Stimulated activated CD4-positive, alpha-beta T cell treated with anti-CD3 and anti-CD28 coated beads, Interleukin-12 subunit alpha, Interleukin-12 subunit beta, amount 100 ng/mL, for 24 hours (primary cell): ENCODE measurements at places on chromosomes 1 and 21.

DNA sequence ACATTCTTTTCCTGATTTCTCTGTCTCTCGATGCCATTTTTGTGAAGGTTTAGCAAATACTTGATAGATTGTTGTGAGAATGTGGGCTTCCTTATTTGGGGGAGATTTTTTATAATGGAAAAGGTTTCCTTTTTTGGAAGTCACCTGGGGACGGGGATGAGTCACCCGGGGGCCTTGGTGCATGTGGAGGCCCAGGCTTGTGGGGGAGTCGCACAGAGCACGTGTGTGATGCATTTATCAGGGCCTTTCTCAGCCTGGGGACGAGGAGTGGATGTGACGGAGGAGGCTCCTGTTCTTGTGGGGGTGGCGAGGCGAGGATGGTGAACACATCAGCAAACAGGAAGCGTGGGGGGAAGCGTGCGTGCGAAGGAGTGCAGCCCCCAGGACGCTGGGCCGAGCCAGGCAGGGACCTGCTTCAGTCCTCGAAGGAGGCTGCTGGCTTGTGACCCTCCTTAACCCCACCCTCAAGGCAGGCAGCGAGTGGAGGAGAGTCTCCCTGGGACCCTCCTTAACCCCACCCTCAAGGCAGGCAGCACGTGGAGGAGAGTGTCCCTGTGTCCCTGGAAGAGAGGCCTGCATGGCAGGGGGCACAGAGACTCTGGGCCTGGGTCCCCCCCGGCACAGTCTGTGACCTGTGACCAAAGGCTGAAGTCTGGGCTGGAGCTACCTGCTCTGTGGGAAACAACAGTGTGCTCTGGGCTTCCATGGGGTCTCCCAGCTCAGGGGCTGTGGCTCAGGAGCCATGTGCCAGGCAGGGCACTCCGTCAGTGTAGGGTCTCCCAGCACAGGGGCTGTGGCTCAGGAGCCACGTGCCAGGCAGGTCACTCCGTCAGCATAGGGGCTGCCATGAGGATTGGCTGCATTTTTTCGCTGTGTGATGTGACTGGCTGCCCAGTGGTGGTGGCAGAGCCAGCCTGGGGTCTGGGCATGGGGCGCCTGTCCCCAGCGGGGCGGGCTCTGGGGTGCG lies 57.2 kb downstream of the AGPAT3 start:
- DNase-seq, result peak; percentile 21

DNA sequence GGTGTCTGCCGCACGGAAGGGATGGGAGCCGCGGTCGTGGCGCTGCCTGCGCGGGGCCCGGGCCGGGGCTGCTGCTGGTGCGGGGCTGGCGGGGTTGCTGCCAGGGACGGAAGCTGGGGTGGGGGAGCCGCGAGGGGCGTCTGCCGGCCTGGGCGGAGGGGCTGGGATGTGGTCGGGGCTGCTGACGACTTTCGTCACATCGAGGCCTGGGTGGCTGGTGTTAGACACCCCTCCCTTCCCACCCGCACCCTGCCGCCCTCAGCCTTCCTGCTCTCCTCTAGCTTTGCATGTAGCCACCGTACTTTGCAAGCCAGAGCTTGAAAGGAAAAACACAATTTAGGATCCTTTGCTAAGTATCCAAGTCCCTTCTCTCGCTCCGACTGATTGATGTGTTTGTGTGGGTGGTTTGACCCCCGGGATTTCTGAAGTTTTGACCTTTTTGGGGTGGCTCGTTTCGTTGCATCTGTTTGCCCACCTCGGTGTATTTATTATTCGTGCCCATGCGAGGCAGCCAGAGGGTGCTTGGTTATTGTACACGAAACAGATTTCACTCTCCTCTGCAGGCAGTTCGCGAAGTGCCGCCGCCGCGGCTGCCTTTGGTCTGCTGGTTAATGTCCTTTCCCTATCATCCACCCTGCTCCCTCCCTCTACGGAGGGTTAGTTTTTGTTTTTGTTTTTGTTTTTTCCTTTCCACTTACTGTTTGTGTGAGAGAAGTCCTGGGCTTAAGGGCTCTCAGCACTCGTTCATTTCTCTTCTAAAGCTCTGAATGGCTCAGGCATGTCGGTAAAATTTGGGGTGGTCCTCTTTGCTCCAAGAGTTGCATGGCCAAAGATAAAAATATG lies 868 bp downstream of the C1orf21 start:
- DNase-seq, result no peak

DNA sequence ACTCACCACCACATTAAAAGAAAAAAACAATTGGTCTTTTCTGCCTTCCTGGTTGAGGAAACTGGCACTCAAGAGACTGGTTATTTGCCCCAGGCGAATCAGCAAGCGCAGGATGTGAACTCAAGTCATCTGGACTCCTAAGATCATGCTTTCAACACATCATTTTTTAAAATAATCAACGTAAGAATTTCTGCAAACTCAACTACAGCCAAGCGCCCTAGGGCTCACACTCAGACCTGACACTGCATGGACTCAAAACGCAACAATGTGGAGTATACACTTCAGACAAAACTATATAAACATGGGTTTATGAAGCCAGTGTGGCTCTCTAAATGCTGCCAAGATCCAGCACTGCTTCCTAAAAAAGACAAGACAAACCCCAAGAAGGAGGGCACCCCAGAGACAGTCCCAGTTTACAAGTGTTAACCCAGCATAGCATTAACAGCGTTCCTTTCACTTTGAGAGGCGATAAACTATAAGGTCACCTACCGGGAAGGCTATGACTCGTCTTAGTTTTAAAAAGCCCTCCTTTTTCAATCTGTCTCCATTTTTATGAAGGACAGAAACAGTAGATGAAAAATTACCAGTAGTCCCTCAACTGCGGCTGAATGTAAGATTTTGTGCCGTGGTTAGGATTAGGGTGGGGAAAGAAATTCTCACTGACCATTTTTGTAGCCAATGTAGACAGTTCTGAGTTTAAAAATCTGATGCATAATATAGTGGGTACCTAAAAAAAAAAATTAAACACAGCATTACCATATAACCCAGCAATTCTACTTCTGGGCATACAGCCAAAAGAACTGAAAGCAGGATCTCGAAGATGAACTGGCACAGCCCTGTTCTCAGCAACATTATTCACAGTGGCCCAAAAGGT lies 54.8 kb downstream of the SIPA1L2 start:
- DNase-seq, result no peak

GRCh38 chr1:180288940-180289339 lies 58.9 kb downstream of the LHX4 start:
- no peak for DNase-seq

GRCh38 chr1:189656628-189657530 lies 820.8 kb downstream of the BRINP3 start:
- no peak for DNase-seq

DNA sequence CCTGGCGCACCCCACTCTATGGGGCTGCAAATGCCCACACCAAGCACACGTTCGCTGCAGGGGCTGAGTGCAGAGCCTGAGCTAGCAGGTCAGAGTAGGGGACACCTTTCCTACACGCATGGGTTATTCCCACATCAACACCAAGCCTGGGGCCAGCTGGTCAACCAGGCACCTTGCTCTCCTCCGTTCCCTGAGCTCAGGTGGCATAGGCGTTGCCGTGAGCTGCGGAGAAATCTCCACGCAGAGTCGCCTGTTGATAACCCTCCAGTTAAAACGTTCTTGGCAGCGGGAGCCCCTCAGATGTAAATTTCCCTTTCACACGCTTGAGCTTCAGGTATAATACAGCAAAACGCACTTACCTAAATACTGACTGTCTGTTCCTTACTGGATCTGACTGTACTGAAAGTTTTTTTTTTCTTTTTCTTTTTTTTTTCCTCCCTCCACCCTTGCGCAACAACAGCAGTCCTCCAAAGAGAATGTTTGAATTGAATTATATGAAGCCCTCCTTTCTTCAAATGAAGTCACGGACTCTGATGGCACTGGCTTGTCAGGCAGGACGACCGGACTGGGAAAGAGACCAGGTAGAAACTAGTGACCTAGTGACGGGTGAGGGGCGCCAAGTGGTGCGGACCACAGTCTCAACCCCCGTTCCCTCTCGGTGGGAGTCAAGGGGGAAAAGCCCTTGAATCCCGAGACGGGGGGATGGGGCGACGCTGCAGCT lies 2.1 kb downstream of the BRINP3 start:
- DNase-seq, result no peak

GRCh38 chr1:62299426-62300200 lies 19.6 kb downstream of the KANK4 start:
- DNase-seq, result no peak

- DNase-seq, result no peak
These were observed 29.8 kb downstream of the PYHIN1 start for GRCh38 chr1:158961178-158961577.

DNA sequence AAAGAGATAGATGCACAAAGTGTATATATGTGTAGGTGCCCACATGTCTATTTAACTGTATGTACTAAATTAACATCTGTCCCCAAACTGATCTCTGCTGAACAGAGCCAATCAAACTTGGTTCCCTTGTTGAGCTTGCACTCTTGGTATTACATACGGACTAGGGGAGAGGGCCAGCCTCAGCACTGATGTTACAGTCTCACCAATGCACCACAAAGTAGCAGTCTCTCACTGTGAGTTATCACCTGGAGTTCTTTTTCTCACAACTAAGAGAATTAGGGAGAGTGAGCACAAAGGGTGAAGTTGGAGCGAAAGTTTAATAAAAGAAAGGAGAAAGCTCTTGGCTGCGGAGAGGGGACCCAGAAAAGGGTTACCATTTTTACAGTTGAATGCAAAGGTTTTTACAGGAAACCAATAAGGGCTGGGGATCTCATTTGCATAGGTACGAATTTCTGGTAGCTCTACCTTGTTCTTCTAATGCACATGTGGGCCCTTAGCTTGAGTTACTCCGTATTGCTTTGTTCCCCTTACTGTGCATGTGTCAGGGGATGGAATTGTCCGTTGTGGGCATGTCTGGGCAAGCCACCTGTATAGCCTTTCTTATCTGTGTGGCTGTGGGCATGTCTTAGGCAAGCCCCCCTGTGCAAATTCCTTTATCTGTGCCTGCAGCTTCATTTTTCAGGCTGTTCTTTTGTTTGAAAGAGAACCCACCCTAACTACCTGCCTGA lies 13.3 kb upstream of the CHI3L2 start:
- DNase-seq, result no peak
